ENCODE measurements at places on chromosomes 2 and 18. TPM values are rescaled to one million over a fixed set of nuclear protein-coding genes. Genes with fewer than 3 reads are reported as not detected.

ADGRF3 gene
- 0.73 TPM for polyA plus RNA-seq

DNA sequence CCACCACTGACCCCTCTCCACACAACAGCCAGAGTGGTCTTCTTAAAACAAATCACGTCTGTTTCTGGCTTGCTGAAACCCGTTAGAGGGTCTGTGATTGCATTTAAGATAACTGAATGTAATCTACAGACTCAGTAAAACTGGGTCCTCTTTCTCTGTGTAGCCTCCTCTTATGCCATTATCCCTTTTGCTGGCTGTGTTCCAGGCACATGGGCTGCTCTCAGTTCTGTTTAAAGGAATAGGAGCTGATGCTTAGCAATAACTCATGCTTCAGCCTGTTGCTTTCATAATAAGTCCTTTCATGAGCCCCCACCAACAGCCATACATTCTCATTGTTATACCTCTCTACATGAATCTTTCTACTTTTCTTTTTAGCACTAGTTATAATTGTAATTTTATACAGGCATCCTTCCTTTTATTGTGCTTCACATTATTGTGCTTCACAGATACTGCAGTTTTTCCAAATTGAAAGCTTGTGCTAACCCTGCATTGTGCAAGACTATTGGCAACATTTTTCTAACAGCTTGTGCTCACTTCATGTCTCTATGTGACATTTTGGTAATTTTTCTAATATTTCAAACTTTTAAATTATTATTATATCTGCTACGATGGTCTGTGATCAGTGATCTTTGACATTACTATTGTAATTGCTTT, 782.6 kb downstream of the MBD2 start:
- DNase-seq, result no peak

CIB4 gene
- polyA plus RNA-seq, result 0.21 TPM

DNA sequence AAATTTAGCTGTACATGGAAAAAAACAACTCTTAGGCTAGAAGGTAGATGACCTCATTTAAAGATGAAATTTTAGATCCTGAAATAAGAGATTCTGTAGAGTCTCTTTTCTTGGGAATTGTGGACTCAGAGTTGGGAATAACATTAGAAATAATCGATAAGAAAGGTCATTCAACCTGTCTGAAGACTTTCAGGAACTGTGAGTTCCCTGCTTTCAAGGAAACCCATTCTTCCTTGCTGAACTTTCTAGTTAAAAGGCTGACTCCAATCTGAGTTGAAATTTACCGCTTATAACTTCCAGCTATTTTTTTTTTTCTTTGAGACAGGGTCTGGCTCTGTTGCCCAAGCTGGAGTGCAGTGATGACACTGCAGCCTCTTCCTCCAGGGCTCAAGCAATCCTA, 16.8 kb upstream of the SMAD7 start:
- DNase-seq, result no peak

GRCh38 chr18:49041435-49042245, 90.9 kb upstream of the SMAD7 start:
- no peak for DNase-seq

FAM110C gene
- polyA plus RNA-seq, result 20.0 TPM

TNFRSF11A gene
- 21.7 TPM for polyA plus RNA-seq

GRCh38 chr2:151928380-151928779, 100.2 kb upstream of the ARL5A start:
- no peak for DNase-seq

- DNase-seq, result no peak
These were observed 60.1 kb downstream of the LIMS1 start for GRCh38 chr2:108594132-108594981.

DNA sequence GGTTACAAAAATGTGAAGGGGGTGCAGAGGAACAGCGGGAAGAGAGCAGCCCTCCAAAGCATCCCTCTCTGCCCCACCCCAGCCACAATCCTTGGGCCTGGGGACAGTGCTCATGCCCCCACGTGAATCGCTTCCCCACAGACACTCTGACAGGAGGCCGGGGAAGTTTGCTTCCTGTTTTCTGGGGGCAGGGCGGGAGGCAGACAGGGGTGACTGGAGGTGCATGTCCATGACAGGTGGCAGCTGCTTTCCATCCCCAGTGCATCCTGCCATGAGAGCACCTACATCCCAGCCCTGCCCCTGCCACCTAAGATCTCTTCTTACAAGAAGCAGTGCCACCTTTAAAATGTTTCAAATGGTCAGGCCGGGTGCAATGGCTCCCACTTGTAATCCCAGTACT, 47.2 kb upstream of the UBE2F start:
- DNase-seq, result no peak

- no peak for DNase-seq
These were observed 7.1 kb upstream of the AGFG1 start for GRCh38 chr2:227464851-227465250.

DNA sequence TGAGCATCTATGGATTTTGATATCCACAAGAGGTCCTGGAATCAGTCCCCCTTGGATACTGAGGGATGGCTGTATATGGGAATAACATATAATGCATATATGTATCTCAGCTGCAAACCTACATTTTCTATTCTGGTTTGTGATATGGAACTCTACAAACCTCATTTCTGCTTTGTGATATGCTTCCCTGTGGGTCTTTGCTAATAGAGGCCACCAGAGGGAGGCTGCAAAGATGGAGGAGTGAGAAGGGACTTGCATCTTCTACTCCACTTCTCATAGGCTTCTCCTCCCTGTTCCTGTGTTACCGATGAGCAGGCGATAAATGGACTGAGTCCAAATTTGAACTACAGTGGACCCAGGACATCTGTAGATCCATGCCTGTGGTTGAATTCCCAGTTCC, 37.8 kb downstream of the ARID5A start:
- DNase-seq, result no peak

CHPF gene
- polyA plus RNA-seq, result 81.8 TPM

DNA sequence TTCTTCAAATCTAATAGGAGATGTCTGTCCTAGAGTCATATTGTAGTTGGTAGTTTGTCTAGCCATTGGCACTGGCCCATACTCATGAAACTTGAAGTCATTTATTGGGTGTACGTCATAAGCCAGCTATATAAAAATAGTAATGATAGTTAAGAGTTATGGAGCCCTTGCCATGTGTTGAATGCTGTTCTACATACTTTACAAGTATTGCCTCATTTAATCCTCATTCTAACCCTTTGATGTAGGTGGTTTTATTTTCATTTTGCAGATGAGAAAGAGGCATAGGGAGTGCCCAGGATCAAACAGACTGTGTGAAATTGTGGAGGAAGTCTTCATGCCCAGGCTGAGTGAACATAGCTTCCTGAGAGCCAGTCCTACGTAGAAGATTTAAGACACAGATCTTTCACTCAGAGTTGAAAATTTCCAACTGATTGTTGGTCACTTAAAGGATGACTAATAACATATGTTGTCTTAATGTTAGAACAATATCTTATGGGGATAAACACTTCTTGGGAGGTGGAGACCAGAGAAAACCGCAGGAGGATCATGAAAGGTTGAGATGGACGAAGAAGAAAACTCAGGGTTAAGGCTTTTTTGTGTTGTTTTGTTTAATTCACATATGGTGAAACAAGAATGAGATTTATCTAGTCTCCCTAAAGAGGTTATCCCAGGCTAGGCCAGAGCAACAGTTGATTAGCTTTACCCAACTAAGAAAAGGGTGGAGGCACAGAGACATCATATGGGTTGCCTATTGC, 156.0 kb downstream of the CERS6 start:
- DNase-seq, result no peak

- DNase-seq, result no peak
These were observed 204.0 kb downstream of the TGIF1 start for GRCh38 chr18:3653851-3654441.

KCNK3 gene
- 3.3 TPM for polyA plus RNA-seq
